ENCODE measurements at places on chromosomes 6 and 20.

- no peak for DNase-seq
Measured at GRCh38 chr20:37622728-37623127, 71.1 kb upstream of the CTNNBL1 start.

DNA sequence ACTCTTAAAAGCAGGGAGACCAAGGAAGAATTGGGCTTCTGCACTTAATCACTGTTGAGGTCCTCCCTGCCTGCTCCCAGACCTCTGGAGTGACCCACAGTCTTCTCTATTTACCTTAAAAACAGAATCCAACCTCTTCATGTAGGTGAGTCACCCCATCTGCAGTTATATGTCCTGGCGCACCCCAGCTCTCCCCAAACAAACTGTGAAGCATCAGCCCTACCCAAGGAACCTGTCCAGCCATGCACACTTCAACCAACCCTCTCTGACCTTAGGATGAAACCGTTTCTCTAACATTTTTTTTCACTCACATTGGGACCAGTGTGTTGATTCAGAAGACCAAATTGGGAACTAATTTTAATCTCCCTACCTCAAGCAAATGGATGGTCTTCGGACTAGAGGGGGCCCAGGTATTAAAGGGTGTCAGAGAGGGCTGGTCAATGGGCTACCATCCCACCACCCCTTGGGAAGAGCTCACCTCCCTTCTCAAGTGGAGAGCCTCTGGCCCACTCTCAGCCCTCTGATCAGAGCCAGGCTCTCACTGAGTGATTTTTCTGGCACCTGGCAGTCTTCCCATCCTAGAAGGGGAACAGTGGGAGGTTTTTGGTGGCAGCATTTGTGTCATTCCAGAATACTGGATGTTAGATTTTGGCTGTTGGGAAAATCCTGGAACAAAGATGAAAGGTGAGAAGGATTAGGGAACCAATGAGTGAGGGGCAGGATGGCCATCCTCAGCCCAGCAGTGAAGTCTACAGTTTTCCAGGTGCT is 203.6 kb downstream of the LRFN2 start:
- DNase-seq = no peak

- no peak for DNase-seq
Measured at GRCh38 chr6:123447315-123447937, 189.3 kb downstream of the TRDN start.

DNA sequence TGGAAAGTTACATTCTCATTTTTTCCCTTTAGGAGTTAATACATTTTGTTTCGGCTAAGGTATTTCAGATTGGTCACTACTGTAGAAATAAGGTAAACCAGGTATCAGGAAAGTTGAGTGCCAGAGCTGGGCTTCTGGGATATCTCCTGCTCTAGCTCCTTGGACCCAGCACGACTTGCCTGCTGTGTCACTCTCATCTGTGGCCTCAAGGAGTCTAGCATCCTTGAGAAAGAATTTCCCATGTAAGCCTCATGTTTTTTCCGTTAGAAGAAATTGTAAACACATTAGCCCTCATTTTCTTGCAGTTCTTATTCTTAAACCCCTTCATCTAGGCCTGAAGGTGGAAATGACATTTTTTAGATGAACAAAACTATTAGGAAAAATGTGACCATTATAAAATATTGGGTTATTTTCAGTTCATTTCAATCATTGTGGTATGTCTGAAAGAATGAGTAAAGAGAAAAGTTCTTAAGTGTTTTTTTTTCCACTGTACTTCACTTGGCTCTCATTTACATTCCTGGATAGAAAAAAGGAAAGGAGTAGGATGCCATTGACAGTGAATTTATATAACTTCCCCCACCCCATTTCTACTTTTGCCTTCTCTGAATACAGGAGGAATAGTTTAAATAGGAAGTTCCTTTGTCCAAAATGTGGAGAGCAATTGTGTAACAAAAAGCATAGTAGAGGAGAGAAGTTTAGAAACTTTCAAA is 46.7 kb downstream of the CD2AP start:
- no peak for DNase-seq

DNA sequence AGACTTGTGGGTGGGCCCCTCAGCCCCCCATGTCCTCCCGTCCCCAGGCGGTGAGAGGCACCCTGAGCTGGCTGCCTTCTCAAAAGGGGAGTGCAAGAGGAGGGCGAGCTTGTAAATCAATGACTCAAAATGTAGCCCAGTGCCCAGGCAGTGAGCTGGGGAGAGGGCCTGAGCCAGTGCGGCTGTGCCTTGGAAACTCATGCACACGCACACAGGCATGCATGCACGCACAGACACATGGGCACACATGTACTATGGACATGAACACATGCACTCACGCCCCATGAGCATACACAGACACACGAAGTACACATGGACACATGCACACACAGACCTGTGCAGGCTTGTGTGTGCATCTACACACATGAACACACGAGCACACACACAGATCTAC is 133.5 kb downstream of the TAF4 start:
- DNase-seq = no peak

- no peak for DNase-seq
Measured at GRCh38 chr20:23059846-23060245, 10.4 kb upstream of the THBD start.

- DNase-seq = no peak
Measured at GRCh38 chr6:144150710-144151657, 667 bp downstream of the STX11 start.

- no peak for DNase-seq
Measured at GRCh38 chr6:4017058-4017739, 61.7 kb downstream of the FAM217A start.

DNA sequence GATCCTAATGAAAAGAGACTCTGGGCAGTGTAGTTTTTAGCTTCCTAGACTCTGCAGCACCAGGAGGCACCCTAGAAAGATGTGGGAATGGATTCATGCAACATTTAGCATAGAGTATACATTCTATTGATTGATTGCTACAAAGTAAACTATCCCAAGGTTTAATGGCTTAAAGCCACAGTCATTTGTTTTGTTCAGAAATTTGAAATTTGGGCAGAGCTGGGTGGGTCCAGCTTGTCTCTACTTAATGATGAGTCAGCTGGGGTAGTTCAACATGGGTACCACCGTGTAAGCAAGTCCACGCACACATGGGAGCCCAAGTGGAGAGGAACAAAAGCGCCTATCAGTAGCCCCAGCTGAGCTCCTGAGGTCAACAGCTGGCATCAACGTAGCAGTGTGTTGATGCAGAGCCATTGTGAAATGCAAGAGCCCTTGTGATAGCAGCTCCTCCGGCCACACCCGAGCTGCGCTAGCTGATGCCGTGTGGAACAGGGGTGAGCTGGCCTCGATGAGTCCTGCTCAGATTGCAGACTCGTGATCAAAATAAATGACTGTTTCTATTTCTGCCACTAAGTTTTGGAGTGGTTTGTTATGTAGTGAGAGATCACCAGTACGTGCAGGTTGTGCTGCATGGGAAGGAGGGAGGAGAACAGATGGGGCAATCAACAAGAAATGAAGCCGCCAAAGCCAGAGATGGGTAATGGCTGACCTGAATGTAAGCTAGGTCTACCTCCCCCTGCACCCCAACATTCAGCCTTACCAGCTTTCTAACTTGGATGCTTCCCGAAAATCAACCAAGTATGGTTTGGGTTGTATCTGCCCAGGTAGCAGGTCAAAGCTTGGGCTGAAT is 45.7 kb upstream of the TRAF3IP2 start:
- no peak for DNase-seq

GRCh38 chr6:15993716-15994228 is 135.1 kb upstream of the MYLIP start:
- DNase-seq = no peak

GRCh38 chr6:122081921-122082320 is 317.5 kb upstream of the HSF2 start:
- no peak for DNase-seq

GRCh38 chr6:141728330-141728729 is 404.4 kb upstream of the GJE1 start:
- no peak for DNase-seq

DNA sequence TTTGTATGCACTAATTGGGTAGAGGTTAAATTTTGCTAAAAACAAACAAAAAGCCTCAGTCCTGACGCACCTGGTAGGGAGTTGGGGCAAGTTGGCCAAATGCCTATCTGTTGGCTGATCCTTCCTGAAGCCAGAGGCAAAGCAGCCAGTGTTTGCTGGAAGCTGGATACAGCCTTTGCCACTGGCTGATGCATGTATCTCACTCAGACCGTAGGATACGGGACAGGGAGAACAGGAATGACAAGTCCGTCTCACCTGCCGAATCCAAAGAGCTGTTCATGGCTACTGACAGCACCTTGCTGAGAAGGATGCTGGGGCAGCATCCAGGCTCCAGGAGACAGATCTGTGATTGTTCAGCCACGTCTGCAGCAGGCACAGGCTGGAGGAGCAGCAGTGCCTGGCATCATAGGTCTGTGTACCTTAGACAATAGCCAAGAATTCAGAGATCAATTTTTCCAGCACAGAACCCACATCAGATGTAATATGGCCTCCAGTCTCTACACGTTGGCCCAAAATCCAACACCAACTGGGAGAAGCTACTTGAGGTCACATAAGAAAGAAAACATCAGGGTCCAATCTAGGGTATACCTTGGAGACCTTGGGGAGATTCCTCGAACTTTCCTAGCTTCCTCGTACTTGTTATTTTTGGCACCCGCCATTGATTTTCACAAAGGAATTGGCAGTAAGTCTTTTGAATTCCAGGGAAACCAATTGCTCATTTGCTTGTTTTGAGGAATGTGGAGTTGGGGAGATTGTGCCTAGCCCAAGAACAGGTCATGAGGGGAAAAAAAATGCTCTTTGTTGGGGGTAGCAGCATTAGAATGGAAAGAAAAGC is 108.5 kb upstream of the ARMC2 start:
- DNase-seq = no peak

GRCh38 chr20:4195499-4195898 is 180.1 kb upstream of the RNF24 start:
- DNase-seq = no peak

- no peak for DNase-seq
Measured at GRCh38 chr20:43942201-43942590, 27.5 kb downstream of the TOX2 start.

- no peak for DNase-seq
Measured at GRCh38 chr6:63584566-63584965, 12.3 kb downstream of the LOC128125822 start.

DNA sequence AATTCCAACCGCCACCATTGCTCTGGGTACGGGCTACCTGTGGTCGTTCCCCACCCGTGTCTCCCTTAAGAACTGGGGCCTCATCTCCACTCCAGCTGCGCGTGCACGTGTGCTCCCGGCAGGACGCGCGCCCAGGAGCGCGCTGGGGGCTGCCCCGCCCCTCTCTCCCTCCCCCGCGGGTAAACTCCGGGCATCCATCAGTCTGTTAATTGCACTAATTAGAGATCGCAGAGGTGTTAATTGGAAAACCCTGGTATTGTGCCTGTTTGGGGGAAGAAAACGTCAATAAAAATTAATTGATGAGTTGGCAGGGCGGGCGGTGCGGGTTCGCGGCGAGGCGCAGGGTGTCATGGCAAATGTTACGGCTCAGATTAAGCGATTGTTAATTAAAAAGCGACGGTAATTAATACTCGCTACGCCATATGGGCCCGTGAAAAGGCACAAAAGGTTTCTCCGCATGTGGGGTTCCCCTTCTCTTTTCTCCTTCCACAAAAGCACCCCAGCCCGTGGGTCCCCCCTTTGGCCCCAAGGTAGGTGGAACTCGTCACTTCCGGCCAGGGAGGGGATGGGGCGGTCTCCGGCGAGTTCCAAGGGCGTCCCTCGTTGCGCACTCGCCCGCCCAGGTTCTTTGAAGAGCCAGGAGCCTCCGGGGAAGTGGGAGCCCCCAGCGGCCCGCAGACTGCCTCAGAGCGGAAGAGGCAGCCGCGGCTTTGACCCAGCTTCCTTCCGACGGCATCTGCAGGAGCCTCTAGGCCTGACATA is 14.4 kb downstream of the FOXP4 start:
- no peak for DNase-seq

DNA sequence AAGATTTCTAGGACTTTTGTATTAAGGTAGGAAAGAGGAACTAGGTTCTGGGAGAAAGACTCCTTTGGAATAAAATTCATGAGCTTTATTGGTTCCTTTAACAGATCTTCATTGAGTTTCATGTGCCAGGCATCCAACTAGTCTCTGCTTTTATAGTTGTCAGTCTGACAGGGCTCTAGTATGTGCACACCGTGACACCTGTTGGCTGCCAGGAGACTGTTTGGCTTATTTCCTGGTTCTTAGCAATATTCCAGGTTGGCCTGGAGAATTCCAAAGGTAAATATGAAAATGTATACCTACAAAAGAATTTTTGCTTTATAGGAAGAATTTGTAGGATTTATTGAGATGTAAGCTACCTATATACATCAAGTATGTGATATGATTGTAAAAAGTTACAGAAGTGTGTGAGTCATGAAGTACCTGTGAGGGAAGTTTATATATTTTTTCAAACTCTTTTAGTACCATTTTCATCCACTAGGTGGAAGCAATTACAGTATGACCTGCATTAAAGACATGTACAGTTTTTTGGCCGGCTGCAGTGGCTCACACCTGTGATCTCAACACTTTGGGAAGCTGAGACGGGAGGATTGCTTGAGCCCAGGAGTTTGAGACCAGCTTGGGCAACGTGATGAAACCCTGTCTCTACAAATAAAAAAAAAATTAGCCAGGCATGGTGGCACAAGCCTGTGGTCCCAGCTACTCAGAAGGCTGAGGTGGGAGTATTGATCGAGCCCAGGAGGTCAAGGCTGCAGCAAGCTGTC is 35.2 kb downstream of the NDUFAF5 start:
- peak; percentile 30 for DNase-seq

GRCh38 chr6:33504486-33504885 is 50.1 kb downstream of the ZBTB9 start:
- DNase-seq = no peak

DNA sequence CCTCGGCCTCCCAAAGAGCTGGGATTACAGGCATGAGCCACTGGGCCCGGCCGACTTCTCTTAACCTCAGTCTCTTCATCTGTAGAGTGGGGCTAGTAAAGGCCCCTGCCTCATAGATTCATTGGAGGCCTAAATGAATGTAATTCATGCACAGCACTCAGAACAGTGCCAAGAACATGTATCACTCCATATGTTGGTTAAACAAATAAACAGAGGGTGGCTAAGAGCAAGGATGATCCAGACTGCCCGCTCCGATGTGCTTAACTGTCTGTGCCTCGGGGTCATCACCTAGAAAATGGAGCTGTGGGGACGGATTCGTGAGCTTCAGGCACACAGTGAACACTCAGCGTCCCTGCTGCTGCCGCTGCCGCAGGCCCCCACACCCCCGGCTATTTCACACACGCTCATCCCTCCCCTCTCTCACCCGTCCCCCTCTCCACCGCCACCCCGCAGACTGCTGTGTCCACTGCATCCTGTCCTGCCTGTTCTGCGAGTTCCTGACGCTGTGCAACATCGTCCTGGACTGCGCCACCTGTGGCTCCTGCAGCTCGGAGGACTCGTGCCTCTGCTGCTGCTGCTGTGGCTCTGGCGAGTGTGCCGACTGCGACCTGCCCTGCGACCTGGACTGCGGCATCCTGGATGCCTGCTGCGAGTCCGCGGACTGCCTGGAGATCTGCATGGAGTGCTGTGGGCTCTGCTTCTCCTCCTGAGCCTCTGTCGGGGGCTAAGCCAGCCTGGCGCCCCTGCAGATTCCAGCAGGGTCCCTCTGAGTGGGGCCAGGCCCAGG is 14.8 kb downstream of the MDFI start:
- DNase-seq = no peak
